Fibroblast of skin of right biceps (primary cell): ENCODE measurements at places on chromosomes 16 and 17.
A peak's percentile ranks its signal among the peaks of the same experiment; 100 is the strongest.

GRCh38 chr16:54282202-54282927 lies 4.2 kb downstream of the IRX3 start:
- DNase-seq = peak; percentile 75

- DNase-seq = no peak
Observed at GRCh38 chr16:64008131-64008530, 1113.7 kb downstream of the CDH11 start.

- no peak for DNase-seq
Observed at GRCh38 chr17:76640550-76641380, 2.8 kb downstream of the ST6GALNAC1 start.

- DNase-seq = no peak
Observed at GRCh38 chr17:31888124-31888523, 13.4 kb downstream of the UTP6 start.

DNA sequence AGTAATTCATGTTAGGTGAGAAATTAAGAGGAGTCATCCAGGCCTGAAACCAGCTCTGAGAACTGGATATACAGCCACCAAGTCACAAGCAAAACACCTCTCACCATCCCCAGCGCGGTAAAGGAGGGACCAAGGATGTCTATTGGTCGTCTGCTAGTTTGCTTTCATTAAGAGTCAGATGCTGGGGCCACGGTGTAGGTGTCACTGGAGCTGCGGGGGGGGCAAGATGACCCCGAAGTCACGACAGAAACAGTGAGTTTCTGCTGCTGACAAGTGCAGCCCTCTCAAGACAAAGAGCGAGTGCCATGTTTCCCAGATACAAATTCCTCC lies 790 bp downstream of the NCBP3 start:
- DNase-seq = peak; percentile 7

DNA sequence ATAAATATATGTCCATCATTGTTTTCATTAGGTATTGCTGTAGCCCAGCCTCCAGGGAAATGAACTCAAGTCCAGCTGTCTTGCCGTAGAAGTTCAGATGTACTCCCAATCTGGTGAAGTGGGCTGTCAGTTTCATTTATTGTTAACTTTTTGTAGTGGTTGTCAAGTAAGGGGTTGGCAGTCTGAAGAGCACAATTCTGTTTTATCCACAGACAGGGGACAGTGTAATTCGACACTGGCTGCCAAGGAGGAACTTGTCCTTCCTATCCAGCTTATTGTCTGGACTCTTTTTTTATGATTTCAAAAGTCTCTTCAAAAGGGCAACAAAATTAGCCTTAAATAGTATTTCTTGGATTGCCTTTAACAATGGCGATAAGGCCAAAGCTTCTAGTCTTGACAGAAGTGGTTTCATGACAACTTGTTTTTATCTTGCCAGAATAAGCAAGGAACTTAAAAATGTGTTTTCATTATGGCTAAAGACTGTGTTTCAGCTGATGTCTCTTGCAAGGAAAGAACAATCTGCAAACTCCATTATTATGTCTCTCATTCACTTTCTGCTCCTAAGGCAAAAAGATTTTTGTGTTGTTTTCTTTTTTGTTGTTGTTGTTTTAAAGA lies 73.9 kb upstream of the TANC2 start:
- no peak for DNase-seq

- no peak for DNase-seq
Observed at GRCh38 chr17:36653374-36653773, 52.0 kb downstream of the MRM1 start.

DNA sequence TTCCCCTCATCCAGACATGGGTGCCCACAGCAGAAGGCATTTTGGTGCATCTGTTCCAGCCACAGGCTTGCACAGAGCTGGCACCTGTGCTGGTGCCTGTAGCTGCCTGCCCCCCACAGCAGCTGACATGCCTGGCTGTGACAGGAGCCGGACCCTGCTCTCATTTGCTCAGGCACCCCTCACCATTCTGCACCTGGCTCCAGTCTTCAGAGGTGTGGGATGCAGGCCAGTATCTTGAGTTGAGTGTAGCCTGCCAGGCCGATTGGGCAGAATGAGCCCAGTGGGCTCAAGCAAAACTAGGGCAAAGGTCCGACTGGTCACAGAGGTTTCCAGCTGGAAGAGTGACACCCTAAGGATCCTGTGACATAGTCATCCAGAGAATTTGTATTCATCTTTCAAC lies 887.7 kb downstream of the CDH11 start:
- no peak for DNase-seq

DNA sequence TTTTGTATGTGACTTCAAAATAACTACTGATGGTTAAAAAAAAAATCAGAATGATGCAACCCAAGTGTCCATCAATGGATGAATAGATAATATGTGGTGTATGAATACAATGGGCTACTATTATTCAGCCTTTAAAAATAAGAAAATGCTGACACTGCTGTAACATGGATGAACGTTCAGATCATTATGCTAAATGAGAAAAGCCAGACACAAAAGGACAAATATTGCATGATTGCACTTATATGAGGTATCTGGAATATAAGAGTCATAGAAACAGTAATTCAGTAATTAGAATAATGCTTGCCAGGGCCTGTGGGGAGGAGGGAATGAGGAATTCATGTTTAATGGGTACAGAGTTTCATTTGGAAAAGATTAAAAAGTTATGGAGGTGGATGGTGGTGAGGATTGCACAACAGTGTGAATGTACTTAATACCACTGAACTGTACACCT lies 25.4 kb downstream of the TENT4B start:
- peak; percentile 34 for DNase-seq

DNA sequence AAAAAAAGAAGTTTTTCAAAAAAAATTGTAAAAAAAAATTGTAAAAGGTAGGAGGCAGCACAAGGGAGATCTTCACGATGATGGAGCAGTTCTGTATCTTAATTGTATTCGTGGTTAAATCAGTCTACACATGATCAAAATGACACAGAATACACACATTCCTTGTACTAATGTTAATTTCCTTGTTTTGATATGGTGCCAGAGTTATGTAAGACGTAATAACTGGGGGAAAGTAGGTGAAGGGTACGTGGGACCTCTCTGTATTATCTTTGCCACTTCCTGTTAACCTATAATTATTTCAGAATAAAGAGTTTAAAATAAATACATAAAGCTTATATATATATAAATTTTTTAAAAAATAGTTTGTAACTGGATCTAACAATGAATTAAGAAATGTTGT lies 36.8 kb downstream of the HELZ start:
- DNase-seq = peak; percentile 30

GRCh38 chr17:3727041-3727440 lies 3.3 kb downstream of the HASPIN start:
- no peak for DNase-seq

GRCh38 chr16:29700253-29700987 lies 21.4 kb downstream of the QPRT start:
- DNase-seq = peak; percentile 83
